ENCODE measurements at places on chromosomes 1 and 21.

DNA sequence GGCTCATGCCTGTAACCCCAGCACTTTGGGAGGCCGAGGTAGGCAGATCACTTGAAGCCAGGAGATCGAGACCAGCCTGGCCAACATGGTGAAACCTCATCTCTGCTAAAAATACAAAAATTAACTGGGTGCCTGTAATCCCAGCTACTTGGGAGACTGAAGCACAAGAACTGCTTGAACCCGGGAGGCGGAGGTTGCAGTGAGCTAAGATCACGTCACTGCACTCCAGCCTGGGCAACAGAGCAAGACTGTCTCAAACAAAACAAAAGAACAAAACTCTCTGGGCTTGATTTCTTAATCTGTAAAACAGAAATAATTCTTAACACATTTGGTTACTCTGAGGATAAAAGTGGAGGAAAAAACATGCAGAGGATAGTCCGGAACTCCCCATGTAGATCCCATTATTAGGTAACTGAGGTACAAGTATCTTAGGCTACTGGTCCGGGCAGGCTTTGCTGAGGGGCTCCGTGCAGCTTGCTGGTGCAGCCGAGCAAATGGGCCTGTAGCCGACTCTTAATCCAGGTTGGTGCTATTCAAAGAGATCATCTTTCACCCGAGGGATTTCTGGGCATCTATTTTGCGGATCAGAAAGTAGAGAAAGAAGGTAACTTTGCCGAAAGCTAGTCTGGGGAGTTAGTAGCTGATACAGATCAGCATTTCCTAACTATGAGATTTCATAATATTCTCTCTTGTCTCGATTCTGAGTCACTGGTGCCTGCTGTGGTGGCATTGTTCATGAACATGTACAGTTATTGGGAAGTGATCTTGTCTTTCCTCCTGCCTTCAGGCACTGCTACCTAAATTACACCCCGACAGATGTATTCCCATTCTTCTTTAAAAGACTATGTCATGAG is 56.8 kb downstream of the NFIA start:
- no peak for DNase-seq

GRCh38 chr1:235408503-235408960 is 41.3 kb downstream of the TBCE start:
- no peak for DNase-seq

DNA sequence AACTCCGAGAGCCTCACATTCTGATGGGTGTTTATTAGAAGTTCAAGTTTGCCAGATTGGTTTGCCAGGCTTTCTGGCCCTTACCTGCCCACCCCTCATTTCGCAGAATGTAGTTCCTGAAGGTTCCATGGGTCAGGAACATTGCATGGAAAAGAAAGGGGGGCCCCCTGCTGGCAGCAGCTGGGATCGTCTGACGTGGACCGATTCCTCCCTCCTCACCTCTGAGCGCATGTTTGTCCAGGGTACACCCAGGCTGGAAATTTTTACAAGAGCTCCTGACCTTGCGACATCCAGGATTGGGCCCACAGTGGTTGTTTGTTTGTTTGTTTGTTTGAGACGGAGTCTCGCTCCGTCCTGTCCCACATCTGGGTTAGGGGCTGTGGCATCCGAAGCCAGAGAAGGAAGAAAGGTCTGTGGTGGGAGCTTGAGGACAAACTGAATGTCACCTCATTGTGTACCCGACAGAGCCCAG is 126.0 kb upstream of the TMEM51 start:
- DNase-seq: no peak

DNA sequence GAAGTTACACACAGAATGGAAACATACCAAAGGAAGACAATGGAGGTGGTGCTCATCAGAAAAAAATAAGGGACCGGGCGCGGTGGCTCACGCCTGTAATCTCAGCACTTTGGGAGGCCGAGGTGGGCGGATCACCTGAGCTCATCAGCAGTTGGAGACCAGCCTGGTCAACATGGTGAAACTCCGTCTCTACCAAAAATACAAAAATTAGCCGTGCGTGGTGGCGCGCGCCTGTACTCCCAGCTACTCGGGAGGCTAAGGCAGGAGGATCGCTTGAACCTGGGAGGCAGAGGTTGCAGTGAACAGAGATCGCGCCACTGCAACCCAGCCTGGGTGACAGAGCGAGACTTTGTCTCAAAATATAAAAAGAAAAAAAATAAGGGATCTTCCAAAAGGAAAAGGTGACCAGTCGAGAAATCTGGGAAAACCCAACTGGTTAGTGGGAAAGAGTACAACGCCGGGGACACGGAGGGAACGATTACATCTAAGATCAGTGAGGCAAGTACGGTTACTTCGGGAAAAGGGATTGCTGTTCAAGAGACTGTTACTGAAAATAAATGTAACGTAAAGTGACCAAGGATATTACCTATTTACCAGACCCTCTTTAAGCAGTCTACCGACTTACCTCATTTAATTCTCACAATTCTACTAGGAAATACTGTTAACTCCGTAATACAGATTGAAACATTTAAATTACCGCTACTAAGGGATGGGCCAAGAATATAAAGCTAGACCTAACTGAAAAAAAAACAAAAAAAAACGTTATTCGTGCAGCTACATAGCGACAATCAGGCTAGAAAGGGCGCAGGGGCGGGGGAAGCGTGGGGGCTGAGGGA is 822 bp downstream of the CCT3 start:
- DNase-seq: no peak

DNA sequence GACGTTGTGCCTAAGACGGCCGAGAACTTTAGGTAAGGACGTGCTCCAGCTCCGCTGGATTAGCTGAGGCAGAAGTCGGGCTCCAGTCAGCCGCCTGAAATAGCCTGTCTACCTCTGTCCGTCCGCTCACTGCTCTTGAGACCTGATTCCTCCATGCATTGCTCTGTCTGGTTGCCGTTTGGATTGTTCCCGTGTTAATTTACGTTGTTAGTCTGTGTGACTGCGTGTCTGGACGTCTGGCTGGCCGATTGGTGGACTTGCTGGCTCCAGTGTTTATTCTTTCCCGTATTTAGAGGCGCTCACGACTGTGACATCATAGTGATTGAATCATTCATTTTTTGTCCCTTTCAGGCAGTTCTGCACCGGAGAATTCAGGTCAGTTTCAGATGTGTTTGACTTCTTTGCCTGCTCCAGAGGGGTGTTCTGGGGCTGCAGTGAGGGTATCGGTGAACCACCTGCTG is 684 bp downstream of the PPIH start:
- DNase-seq: no peak

DNA sequence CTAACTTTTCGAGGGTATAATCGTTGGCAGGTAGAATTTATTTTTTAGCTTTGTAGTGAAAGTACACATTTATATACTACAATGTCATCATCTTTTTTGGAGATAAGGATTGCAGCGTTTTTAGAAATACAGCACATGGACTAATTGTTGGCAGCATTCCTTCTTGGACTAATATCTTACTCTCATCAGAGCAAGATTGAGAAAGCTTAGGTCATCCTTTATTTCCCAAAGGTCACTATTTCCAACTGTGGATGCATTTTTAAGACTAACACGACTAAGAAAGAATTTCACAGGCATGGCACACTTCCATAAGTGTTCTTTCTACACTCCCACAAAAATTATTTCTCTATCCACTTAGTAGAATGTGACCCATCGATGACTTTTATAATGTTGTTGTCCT is 732.3 kb downstream of the NCAM2 start:
- DNase-seq: no peak

All from NCI-H2107 (cell line).